ENCODE measurements at places on chromosomes 5 and 9.

DNA sequence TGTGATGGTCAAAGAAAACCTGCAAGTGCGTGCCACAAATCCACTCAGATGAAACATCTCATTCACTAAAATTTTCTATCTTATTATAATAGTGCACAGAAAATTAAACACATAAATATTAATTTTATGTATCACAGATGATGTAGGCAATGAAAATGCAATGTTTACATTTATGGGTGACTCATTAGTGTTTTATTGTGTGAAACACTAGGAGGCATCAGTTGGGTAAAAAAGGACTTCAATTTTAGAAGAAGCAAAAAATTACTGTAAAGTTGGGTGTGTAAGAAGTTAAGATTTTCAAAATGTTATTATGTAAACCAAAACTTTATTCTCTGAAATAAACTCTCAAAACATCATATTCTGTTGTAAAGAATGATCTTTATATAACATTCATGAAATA lies 4.0 kb downstream of the MEF2C start:
- peak; percentile 59 for DNase-seq

DNA sequence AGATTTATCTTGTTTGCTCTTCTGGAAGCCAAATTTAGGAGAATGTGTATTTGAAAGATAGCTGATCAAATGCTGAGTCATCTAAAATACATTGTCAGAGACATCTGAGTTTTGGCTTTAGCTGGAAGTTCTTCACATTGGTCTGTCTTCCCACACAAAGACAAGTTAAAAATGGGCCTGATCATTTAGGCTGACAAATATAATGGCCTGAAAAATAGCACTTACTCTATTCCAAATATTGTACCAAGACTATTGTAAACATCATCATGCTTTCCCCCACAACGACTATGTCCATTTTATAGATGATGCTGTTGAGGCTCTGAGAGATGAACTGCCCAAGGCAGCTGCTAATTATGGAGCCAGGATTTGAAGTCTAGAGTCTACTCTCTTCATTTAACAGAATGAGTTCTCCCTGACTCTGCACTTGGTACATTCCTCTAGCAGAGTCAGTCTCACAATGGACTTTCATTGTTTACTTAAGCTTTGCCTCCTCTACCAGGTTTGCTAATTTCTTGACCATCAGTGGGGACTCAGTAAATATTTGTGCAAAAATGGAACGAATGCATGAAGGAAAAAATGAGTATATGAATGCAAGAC lies 619.4 kb upstream of the KLF4 start:
- peak; percentile 28 for DNase-seq

DNA sequence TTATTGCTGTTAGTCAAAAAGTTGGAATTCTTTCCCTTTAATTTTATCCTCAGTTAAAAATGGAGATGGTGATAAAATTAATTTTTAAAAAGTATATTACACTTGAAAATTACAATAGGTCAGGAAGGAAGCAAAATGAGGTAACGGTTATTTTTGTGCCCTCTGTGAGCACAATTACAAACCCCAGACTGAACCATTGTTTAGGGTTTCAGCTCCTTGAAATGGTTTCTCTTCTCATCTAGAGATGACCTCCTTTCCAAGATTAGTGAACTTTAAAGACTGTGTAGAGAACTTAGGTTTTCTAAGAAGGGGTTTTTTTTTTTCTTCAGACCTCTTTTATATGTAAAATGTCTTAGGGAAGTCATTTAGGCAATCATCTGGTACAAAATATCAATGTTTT lies 126.2 kb upstream of the CHD1 start:
- DNase-seq, result no peak

- peak; percentile 30 for DNase-seq
Observed at GRCh38 chr5:58458743-58459145, 1.1 kb downstream of the PLK2 start.

- peak; percentile 86 for DNase-seq
Observed at GRCh38 chr5:157575381-157576020, at the start of gene ADAM19. Gene ADAM19 (minus strand): TSS chr5:157575775. CDS start chr5:157575696, 79 bp downstream.

- no peak for DNase-seq
Observed at GRCh38 chr5:159230657-159231056, 21.3 kb upstream of the RNF145 start.

GRCh38 chr9:18143073-18143745 lies 330.7 kb upstream of the ADAMTSL1 start:
- DNase-seq, result no peak

GRCh38 chr9:107142430-107142829 lies 140.6 kb upstream of the RAD23B start:
- DNase-seq, result peak; percentile 13

DNA sequence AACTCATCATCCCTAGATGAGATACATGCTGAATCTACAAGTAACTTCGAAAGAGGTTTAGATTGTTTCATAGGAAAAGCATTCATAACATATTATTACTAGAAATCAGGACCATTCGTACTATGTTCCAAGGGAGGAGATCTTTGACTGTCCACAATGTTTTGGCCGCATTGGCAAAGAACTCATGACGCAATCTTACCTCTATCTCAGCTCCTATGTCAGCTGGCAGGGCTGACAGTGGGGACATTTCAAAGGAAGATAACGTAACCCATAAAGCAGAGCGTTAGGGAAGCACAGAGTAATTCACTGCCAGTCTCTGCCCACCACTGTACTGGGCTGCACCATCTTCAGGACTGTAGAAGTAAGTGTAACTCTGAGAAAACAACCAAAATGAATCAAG lies 69.7 kb downstream of the EFNA5 start:
- no peak for DNase-seq

GRCh38 chr5:142545650-142546322 lies 140.1 kb downstream of the FGF1 start:
- DNase-seq, result peak; percentile 95

DNA sequence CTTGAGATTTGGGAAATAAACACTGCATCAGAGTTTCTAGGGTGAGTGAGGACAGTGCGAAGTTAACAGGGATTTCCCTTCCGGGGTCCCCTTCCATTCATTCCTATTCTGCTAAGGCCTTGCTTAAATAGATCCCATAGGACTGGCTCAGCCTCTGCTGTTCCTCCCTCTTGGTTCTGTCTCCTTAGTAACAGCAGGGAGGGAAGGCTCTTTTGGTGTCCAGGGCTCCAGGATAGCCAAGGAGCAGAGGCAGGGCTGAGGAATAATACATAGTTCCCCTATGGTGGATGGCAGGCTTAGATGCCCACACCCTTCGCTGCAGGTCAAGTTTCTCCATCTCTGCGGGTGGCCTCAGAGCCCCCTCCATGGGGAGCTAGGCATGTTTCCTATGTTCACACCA lies 591.7 kb downstream of the ACTL7B start:
- DNase-seq, result no peak

- DNase-seq, result no peak
Observed at GRCh38 chr9:113475992-113476391, 12.5 kb downstream of the RGS3 start.

DNA sequence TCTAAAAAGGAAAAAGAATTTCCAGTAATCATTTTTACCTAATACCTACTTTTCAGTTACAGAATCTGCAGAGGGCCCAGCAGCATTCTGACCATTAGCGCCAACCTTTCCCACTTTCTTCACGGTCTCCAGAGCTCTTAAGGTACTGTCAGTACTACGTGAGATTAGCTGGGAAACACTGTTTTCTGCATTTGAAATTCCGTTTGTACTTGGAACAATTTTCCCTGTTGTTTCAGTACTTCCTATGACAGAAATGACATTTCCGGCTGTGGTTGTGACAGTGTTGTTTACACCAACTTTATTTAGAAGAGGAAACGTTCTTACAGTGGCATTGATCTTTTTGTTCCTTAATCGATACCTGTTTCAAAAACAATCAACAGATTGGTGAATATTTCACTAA lies 36.9 kb upstream of the PDCL start:
- no peak for DNase-seq

DNA sequence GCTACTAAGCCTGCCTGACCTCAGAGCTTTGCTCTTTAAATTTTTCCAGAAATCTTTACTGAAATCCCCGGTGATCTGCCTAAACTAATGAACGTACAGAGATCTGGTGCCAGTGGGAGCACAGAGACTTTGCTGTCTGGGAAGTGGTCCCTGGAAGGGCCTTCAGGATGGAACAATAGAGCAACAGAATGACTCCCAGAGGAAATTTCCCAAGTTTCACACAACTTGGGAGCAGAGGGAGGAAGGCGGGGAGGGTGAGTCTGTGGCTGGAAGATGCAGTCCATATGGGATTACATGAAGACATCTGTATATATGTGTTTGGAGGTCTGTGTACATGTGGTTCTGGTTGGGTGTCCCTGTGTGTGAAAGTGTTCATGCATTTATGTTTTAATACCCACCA lies 638.3 kb downstream of the CCDC171 start:
- DNase-seq, result peak; percentile 79

- DNase-seq, result peak; percentile 91
Observed at GRCh38 chr9:29697011-29697410, 2123.7 kb upstream of the C9orf72 start.

GRCh38 chr5:32002755-32003154 lies 171.4 kb downstream of the GOLPH3 start:
- DNase-seq, result no peak

GRCh38 chr9:97868859-97869258 lies 15.8 kb downstream of the FOXE1 start:
- DNase-seq, result no peak

- no peak for DNase-seq
Observed at GRCh38 chr5:147179562-147180147, 55.2 kb upstream of the STK32A start.

DNA sequence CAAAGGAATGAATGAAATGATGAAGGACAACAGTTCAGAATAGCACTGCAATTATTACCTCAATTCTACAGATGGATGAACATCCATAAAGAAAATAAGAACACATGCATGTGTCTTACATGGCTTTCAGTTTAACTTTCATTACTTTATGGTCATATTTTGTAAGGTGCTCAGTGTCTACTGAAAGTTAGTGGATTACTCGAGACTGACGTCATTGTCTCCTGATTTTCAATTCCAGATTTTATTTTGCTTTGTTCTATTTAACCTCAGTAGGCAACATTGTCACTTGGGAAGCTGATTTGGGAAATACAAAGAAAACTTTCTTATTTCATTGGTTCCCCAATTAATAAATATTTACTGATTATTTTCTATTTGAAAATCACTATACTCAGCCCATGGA lies 363.7 kb downstream of the CHSY3 start:
- no peak for DNase-seq

GRCh38 chr5:96373381-96373733 lies 59.7 kb downstream of the PCSK1 start:
- DNase-seq, result no peak

DNA sequence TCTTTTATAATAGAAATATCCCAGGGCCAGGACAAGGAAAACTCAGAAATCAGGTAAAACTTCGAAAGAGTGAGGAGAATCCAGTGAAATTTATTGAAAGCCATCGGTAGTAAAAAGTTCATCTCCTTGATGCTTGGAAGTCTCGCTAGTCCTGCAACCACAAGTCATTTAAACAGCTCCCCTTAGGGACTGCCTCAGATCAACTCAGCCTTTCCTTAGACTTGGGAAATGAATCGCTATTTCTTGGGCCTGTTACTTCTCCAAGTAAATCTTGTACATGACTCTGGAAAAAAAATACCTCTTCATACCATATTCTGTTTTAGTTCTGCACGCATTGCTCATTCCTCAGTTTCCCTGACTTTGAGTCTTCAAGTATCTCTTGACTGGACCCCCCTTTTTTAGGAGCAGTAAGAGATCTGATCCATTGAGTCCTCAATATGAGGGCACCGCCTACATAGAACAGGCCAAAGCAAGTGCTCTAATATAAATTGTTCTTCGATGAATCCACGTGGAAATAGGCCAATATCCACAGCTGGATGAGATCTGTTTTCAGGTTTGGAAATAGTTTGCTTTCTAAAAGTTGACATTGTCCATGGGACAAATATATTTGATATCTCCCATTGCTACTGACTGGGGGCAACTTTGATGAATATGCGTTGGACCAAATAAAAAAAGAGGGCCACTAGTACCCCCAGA lies 114.2 kb downstream of the PRDM6 start:
- DNase-seq, result peak; percentile 18

- no peak for DNase-seq
Observed at GRCh38 chr9:77975036-77975435, 56.6 kb downstream of the GNAQ start.

- DNase-seq, result no peak
Observed at GRCh38 chr9:137145731-137146526, 7.0 kb downstream of the GRIN1 start.

DNA sequence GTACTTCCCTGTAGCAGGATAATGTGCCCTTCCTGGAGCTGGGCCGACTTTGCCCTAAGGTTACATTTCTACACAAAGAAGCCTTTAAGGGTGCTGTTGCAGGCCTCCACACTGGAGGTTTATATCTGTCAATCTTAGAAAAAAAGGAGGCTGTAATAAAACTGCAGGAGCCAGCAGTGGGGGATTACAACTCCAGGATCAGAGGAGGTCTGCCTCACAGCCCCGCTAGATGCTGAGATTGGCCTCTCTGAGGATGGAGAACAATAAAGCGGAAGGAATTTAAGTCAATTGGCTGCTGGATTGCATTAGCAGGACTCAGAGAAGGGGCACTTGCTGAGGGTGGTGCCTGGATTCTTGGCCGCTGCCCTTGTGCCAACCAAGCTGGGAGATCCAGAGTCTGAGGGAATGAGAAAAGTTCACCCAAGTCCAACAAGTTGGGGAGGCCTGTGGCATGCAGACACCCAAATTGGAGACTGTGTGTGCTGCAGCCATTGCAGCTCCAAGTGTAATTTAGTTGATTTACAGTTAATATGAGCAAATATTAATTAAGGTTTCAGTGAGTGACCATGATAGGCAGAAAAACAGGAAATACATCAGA lies 99.0 kb upstream of the SSBP2 start:
- DNase-seq, result peak; percentile 15

- DNase-seq, result no peak
Observed at GRCh38 chr5:113219695-113220094, 215.1 kb downstream of the TSSK1B start.

DNA sequence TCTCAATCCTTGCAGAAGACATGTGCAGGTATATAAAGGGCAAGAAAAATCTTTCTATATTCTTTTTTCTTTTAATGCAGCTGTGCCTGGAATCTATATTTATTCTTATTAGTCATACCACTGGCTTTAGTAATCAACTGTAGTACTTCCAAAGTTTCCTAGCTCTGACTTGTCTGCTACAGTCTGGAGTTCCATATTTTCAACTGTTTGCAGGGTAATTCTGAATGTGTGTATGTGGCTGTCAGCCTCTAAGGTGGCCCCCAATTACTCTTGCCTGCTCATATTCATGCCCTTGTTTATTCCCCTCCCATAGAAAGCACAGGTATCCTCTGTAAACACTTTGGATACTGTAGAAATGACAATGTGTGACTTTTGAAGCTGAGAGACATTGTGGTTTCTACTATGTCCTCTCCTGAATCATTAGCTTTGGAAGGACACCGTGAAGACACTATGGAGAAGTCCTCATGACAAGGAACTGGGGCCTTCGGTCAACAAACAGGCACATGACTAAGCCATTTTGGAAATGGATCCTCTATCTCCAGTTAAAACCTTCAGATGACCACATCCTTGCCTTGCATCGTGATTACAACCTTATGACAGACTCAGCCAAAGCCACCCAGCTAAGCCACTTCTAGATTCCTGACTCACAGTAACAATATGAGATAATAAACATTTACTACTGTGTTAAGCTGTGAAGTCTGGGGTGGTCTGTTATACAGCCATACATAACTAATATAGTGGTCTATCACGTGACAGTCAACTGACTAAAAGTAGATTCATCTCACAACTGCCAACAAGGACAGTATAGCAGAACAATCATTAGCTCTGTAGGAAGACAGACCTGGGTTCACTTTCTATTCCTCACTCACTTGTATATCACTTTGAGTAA lies 49.5 kb upstream of the SUSD1 start:
- peak; percentile 88 for DNase-seq

Measured in fibroblast of skin of back (primary cell).